ENCODE measurements at places on chromosomes 7 and 10. TPM values are rescaled to one million over a fixed set of nuclear protein-coding genes. Genes with fewer than 3 reads are reported as not detected.

The LRRC17 gene
- 5.7 TPM for total RNA-seq

The ANKRD2 gene
- total RNA-seq: not detected

The HSPA12A gene
- total RNA-seq: 12.9 TPM

The LZTS2 gene
- total RNA-seq: 77.5 TPM

The GIMAP5 gene
- 0.14 TPM for total RNA-seq

The TWIST1 gene
- total RNA-seq: 34.4 TPM

The CDHR1 gene
- not detected for total RNA-seq

The EEF1AKMT2 gene
- total RNA-seq: 17.0 TPM

The CRYGN gene
- not detected for total RNA-seq

The GPR26 gene
- not detected for total RNA-seq

The PRPF18 gene
- total RNA-seq: 26.1 TPM

The ATOH7 gene
- total RNA-seq: not detected

The GIMAP6 gene
- total RNA-seq: not detected

The NCF1 gene
- 0.29 TPM for total RNA-seq

The TEX47 gene
- not detected for total RNA-seq

The CISD1 gene
- 20.0 TPM for total RNA-seq

The PTTG1IP2 gene
- not detected for total RNA-seq

The AGR3 gene
- not detected for total RNA-seq

The HOGA1 gene
- total RNA-seq: 0.44 TPM

The OR2A12 gene
- not detected for total RNA-seq

The IDI2 gene
- total RNA-seq: not detected

The C7orf33 gene
- total RNA-seq: not detected

The BHLHA15 gene
- 16.2 TPM for total RNA-seq

The CYP3A4 gene
- not detected for total RNA-seq

The STAG3 gene
- 0.44 TPM for total RNA-seq

The TMEM140 gene
- 3.0 TPM for total RNA-seq

The ST8SIA6 gene
- total RNA-seq: 0.14 TPM

The ZNF239 gene
- 6.0 TPM for total RNA-seq

The SORBS1 gene
- total RNA-seq: 0.44 TPM

The OR9A2 gene
- not detected for total RNA-seq

The CTTNBP2 gene
- not detected for total RNA-seq

The SPDYE9 gene
- not detected for total RNA-seq

The ACTL6B gene
- total RNA-seq: not detected

The RASA4B gene
- total RNA-seq: 0.44 TPM
